ENCODE measurements at places on chromosomes 5 and 9.

GRCh38 chr9:7121664-7122063 is 363.9 kb downstream of the KDM4C start:
- no peak for DNase-seq

- no peak for DNase-seq
These were observed 28.8 kb downstream of the LPCAT1 start for GRCh38 chr5:1494780-1495524.

DNA sequence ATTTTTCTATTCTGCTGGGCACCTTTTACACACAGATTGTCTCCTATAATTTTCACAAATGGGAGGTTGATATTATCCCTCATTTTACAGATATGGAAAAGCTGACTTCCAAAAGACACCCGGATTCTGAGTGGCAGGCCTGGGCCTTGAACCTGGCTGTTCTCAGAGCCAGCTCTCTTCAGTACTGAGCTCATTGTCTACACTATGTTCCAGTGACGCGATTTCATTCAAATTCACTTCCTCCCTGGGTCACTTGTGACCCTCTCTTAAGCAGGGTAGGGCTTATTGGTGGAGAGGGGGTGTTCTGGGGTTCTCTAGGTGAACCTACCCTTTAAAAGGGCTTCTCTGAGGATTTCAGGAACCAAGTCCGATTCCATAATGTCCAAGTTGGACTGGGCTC is 70.2 kb downstream of the ANKRD33B start:
- DNase-seq: no peak

DNA sequence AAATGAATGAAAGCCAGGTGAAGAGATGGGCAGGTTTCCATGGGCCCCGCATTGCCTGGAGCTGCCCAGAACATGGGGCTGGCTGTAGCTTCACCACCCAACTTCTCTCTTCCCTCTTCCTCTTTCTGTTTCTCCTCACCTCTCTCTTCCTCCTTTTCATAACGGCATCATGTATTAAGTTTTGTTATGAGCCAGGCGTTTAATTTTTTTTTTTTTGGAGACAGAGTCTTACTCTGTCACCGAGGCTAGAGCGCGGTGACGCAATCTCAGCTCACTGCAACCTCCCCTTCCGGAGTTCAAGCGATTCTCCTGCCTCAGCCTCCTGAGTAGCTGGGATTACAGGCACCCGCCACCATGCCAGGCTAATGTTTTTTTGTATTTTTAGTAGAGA is 13.0 kb upstream of the SPINK4 start:
- DNase-seq: no peak

- DNase-seq: no peak
These were observed 111.3 kb downstream of the NUDT12 start for GRCh38 chr5:103451261-103451660.

GRCh38 chr5:133756756-133757155 is 144.4 kb upstream of the FSTL4 start:
- no peak for DNase-seq

DNA sequence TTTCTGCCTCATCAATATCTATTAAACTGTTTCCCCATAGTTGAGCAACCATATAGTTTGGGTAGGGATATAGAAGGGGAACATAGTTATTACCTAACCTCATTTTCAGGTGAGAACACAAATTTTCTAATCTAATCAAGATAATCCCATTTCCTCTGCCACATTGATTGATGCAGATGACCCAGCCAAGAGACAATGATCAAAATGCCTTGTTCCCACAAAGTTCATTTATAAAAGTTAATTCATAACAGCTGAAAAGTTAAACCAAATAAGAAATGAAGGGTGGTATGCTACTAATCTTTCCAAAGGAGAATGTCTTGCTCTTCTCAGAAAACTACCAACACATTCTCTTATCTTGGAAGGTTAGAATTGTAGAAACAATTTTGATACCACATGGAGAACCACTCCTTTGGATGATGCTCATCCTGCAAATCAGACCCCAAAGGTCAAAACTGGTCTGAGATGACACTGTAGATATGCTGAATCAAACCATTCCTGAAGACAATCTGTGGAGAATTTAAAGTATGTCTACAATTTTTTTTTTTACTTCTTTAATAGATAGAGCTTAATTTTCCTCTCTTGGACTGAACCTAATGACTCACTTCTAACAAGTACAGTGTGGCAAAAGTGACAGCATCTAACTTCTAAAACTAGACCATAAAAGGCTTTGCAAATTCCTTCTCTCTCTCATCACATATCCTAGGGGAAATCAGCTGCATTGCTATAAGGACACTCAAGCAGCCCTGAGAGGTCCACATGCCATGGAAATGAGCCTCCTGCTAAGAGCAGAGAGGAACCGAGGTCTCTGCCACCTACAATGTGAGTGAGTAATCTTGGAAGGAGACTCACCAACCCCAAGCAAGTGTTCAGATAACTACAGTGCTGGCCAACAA is 586.7 kb upstream of the TUSC1 start:
- peak; percentile 98 for DNase-seq

DNA sequence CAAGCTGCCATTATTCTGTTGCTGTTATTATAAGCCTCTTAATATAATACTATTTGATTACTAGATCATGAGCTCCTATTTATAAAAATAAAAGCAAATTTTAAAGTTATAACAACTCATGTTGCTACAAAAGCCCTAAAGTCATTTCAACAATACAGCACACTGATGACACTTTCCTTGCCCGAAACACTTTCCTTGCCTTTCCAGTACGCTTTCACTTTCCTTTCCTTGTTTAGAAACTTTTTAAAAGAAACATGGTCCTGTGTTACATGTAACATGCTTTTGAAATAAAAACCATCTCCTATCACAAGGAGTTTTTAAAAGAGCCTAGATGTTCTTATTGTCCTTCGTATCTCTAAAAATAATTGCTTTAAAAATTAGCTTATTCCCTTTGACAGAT is 688.4 kb downstream of the PTPRD start:
- DNase-seq: no peak

- DNase-seq: no peak
These were observed 76.1 kb downstream of the GRAMD2B start for GRCh38 chr5:126499278-126499677.

GRCh38 chr5:155316070-155316714 is 302.6 kb downstream of the KIF4B start:
- no peak for DNase-seq

GRCh38 chr5:135055396-135055795 is 21.4 kb upstream of the PITX1 start:
- no peak for DNase-seq

DNA sequence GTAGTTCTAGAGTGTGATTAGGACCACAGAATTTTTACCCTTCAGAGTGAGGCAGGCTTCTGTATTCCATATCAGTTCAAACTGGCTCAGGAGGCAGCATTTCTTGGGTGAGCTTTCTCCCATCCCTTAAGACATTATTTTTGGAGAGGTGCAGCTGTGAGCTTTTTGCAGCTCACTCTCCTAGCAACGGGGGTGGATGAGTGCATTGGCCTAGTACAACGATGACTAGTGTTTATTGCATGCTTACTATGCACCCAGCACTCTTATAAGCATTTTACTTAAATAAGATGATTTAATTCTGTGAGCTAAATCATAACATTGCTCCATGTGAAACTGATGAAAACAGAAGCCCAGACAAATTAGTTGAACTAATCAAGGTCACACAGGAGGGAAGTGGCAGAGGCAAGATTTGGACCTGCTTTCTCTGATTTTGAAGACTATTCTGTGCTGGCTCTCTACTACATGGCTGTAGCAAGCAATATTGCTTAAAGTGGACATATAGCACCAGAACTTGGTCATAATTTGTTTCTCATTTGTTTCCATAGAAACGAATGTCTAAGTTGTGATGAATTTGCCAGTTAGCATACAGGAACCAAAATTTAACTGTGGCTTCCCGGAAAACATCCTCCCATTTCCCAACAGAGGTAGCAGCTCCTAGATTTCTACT is 372.1 kb upstream of the RIOK2 start:
- peak; percentile 79 for DNase-seq

All from fibroblast of skin of abdomen (primary cell).